Esophagus squamous epithelium (tissue), 5 donors: ENCODE measurements at places on chromosomes 2 and 18. TPM values are rescaled to one million over a fixed set of nuclear protein-coding genes. Genes with fewer than 3 reads are reported as not detected.

ATG16L1 gene
- total RNA-seq: 12.3 TPM

FSHR gene
- total RNA-seq: not detected

CRYGD gene
- total RNA-seq: not detected

SOX11 gene
- not detected for total RNA-seq

TEX44 gene
- not detected for total RNA-seq

MAPK4 gene
- 3.1 TPM for total RNA-seq

FLACC1 gene
- total RNA-seq: 0.56 TPM

MORN2 gene
- total RNA-seq: 14.9 TPM

KIF1A gene
- total RNA-seq: not detected

ANKRD30BL gene
- not detected for total RNA-seq

SIX3 gene
- total RNA-seq: not detected

EVX2 gene
- not detected for total RNA-seq

ZSWIM2 gene
- total RNA-seq: not detected

MC4R gene
- not detected for total RNA-seq

AMER3 gene
- not detected for total RNA-seq

RSAD2 gene
- total RNA-seq: 0.15 TPM

IL36A gene
- total RNA-seq: 254 TPM

SPR gene
- total RNA-seq: 27.5 TPM

ALPG gene
- not detected for total RNA-seq

INPP1 gene
- total RNA-seq: 37.0 TPM

NRBP1 gene
- 83.2 TPM for total RNA-seq

DOK6 gene
- not detected for total RNA-seq

LINC00305 gene
- total RNA-seq: not detected

PLA2R1 gene
- total RNA-seq: 18.9 TPM

PDE6D gene
- total RNA-seq: 17.0 TPM

RAB6D gene
- 0.15 TPM for total RNA-seq

CNDP2 gene
- 67.7 TPM for total RNA-seq

PCARE gene
- not detected for total RNA-seq

CD226 gene
- total RNA-seq: 5.2 TPM

IGFBP5 gene
- total RNA-seq: 68.9 TPM

PDCL3 gene
- 29.7 TPM for total RNA-seq

ADAM17 gene
- total RNA-seq: 21.5 TPM

CFAP221 gene
- 0.38 TPM for total RNA-seq

STPG4 gene
- not detected for total RNA-seq

ALPI gene
- not detected for total RNA-seq

NOP58 gene
- 35.2 TPM for total RNA-seq

SPP2 gene
- total RNA-seq: not detected

ACKR3 gene
- 25.8 TPM for total RNA-seq

HOXD12 gene
- total RNA-seq: not detected

MDH1B gene
- 0.61 TPM for total RNA-seq

SERPINB12 gene
- total RNA-seq: 0.76 TPM

SLC40A1 gene
- 30.5 TPM for total RNA-seq

TANC1 gene
- total RNA-seq: 54.5 TPM

ALK gene
- total RNA-seq: not detected

PPP1R1C gene
- total RNA-seq: not detected

CYS1 gene
- total RNA-seq: 1.3 TPM

DTNB gene
- total RNA-seq: 8.3 TPM

C18orf54 gene
- 0.34 TPM for total RNA-seq

FBXO36 gene
- total RNA-seq: 1.3 TPM

SIX2 gene
- total RNA-seq: not detected

TXNDC2 gene
- total RNA-seq: not detected

ANKRD53 gene
- total RNA-seq: 0.76 TPM

ACMSD gene
- total RNA-seq: not detected

SERPINB7 gene
- 1.1 TPM for total RNA-seq

LHCGR gene
- not detected for total RNA-seq

OSBPL1A gene
- total RNA-seq: 30.9 TPM

MOGAT1 gene
- not detected for total RNA-seq

UPP2 gene
- not detected for total RNA-seq

MARCO gene
- 1.6 TPM for total RNA-seq

TYMS gene
- 17.6 TPM for total RNA-seq
